ENCODE measurements at places on chromosomes 12 and 14.

DNA sequence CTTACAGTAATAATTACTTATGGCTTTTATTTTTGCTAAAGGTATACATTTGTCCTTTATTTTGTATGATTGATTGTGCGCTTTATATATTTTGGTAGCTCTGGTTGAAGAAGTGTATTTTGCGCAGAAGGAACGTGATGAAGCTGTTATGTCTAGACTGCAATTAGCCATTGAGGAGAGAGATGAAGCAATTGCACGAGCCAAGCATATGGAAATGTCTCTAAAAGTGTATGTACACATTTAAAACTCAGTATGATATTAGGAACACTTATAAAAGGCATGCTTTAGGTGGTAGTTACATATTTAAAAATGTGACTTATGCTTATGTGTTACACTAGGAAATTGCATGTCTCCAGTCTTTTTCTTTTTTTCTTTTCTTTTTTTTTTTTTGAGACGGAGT is 87.5 kb downstream of the MIPOL1 start:
- no peak for DNase-seq

- DNase-seq, result no peak
Observed at GRCh38 chr14:79861111-79861510, 350.2 kb downstream of the DIO2 start.

GRCh38 chr12:9651265-9651729 is 18.2 kb upstream of the CLEC2D start:
- peak; percentile 15 for DNase-seq

DNA sequence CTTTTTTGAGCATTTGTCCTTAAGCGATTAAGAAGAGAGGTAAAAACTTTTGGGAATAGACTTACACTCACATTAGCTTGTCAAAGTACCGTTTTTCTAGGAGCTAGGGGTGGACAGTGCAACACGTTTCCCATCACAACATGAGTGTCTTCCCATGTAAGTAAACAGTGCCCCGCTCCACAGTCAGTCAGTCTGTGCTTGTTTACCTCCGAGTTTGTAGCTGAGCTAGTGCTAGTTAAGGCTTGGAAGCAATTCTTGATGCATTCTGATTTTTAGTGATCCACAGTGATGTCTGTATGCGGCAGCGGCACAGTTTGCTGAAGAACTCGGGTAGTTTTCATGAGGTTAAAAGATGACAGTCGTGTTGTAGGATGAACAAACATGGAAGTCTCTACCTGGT is 941 bp downstream of the ZDHHC17 start:
- DNase-seq, result no peak

DNA sequence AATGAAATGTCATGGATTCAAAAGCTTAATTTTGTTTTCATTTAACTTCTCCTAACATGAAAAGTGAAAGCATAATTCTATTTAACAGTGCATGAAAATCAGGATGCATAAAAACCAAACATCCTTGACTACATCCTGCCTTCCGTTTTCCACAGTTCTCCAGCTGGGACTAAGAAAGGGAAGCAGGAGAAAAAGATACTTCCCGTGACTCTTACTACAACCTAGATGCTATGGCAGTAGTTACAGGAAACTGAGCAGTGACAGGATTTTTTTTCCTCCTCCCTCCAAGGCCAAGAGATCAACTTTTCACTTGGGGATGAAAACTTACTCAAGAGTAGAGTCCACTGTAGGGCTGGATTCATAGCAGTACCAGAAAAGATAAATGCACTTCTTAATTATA is 2.6 kb downstream of the EXOC5 start:
- DNase-seq, result no peak

All from lung (tissue), 17 donors.